ENCODE measurements at places on chromosomes 4 and X.

- no peak for DNase-seq
Measured at GRCh38 chr4:140497747-140498636, at the start of gene MGAT4D. MGAT4D (minus strand) TSS chr4:140498293; CDS start chr4:140498222, 71 bp downstream.

DNA sequence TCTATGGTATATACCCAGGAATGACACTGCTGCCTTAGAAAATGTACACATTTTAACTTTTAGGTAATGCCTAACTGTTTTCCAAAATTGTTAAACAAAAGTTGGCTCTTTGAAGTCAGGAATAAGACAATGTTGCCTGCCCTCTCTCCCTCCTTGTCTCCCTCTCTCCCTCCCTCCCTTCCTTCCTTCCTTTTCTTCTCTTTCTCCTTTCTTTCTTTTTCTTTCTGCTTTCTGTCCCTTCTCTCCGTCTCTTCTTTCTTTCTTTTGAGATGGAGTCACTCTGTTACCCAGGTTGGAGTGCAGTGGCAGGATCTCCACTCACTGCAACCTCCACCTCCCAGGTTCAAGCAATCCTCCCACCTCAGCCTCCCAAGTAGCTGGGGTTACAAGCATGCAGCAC, 4.6 kb upstream of the TMA16 start:
- DNase-seq: no peak

- DNase-seq: no peak
Measured at GRCh38 chrX:100405424-100405823, 4.6 kb downstream of the PCDH19 start.

DNA sequence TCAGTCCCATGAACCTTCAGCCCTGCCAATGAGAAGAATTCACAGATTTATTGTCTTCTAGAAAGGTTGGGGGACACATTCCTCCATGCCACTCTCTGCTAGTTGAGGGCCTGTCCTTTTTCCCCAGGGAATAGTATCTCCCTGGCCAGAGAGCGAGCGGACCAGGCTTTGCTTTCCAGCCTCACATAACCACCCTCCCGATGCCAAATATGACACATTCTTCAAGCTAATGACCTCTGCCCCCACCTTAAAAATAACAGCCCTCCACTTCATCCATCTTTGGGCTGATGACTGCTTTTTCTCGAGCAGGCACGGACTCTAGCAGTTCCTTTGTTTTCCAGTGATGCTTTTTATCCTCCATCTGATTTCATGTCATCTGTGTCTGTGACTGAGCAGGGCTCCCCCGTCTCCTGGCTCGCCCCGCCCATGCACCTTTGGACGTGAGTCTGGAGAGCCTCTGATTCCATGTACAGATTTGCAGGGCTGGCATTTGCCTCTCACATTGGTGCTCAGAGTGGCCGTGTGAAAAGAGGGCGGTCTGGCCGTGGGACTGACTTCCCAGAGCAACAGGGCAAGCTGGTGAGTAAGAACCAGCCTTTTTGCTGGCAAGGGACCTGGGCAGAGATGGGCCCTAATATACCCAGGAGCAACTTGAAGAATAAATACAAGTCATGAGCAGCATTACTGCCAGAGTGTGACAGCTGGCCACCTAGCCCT, 279.8 kb downstream of the BCOR start:
- DNase-seq: no peak

All from AG08395 (cell line).